IPS DF 6.9 (cell line): ENCODE measurements at places on chromosomes 1 and 21.

DNA sequence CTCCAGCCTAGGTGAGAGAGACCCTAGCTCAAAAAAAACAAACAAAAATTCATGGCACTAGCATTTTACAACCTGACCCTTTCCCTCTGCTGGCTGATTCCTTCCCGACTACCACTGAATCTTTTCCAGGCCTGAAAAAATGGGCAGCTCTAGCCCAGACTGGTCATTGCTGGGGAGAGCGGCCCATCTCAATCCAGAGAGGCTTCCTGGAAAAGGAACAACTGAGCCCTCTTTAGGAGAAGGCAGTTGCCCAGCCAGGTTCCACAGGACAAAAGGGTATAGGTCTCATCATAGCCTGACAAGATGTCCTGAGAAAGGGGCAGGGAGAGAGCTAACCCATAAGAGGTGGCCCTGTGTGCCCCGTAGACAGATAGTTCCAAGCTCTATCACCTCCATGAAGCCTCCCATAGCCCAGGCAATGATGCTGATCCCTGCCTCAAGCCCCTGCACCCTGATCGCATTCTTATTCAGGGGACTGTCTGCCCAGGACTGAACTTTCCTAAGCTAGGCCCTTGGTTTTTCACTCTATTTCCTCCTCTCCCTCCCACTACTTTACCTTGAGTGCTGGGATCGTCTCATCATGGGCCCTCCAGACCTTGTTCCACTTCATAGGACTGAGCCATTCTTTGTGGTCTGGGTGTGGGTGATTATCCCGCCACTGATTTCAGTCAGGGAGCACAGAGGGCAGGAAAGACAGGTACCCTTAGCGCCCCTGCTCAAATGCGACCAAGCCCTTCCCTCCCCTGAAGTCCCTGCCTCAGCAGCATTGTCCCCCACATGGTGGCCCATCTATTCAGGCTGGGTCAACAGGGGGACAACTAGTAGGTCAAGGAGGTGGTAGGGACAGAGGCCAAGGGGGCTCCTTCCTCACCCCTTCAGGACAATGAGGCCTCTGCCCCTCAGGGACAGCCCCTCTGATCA is 18.2 kb downstream of the RHBG start:
- DNase-seq, result no peak

GRCh38 chr21:45379901-45380330 is 25.0 kb upstream of the COL18A1 start:
- no peak for DNase-seq

GRCh38 chr1:230171356-230172015 is 104.4 kb downstream of the GALNT2 start:
- DNase-seq, result no peak

- DNase-seq, result no peak
These were observed 144.1 kb downstream of the LRRC40 start for GRCh38 chr1:70061231-70061630.

DNA sequence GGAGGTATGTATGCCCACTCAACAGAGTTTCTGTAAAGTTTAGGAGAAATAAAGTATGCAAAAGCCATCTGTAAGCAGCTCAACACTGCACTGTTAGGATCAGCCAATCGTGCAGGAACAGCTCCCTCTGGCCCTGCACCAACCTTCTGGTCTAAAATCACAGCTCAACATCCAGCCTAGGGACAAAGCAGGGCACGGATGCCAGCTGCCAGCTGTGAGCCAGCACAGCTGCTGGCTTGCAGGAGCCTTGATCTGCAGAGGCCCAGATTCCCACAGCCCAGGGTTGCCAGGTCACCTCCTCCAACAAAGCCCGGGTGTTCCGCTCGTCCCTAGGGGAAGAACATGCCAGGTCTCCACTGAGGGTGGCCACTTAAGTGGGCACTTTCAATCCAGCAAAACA is 8.6 kb downstream of the ACOT7 start:
- DNase-seq, result no peak

GRCh38 chr1:117368116-117369108 is 1.2 kb downstream of the MAN1A2 start:
- DNase-seq, result no peak

DNA sequence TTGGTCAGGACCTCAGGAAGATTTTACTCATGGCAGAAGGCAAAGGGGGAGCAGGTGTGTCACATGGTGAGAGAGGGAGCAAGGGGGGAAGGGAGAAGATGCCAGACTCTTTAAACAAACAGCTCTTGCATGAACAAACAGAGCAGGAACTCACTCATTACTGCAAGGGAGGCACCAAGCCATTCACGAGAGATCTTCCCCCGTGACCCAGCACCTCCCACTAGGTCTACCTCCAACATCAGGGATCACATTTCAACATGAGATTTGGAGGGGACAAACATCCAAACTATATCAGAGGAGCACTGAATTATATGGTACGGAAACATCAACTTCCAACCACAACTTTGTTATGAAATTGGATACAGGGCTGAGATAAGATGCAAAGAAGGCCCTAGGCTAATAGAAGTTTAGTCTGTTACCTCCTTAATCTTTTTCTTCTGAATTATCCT is 164.9 kb downstream of the ST6GALNAC3 start:
- DNase-seq, result no peak

- no peak for DNase-seq
These were observed 56.6 kb upstream of the RPL11 start for GRCh38 chr1:23634840-23635651.

DNA sequence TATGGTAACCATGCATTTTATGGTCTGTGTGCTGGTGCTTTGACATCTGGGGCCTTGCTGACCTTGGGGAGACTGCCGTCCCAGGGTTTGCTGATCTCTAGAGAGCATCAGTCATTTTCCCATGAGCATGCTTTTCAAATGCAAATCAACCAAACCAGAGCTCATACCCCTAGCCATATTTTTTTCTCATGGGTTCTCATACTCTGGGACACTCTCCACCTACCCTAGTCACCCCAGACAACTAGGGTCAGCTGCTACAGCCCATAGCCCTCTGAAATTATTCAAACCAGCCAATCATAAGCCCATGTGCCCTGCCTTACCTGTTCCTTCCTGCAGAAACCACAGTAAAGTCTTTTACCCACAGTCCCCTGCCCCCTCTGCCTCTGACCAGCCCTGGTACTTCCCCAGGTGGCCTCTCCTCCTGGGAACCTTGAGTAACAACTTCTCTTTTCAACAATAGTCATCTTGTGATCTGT is 132.0 kb downstream of the MAP3K21 start:
- no peak for DNase-seq

DNA sequence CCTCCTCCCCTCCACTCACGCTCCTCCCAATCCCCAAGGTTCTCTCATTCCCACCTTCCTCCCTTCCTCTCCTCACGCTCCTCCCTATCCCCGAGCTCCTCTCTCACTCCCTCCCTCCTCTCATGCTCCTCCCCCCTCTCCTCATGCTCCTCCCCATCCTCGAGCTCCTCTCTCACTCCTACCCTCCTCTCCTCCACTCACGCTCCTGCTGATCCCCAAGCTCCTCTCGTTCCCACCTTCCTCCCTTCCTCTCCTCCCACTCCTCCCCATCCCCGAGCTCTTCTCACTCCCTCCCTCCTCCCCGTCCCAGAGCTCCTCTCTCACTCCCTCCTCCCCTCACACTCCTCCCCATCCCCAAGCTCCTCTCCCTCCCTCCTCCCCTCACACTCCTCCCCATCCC is 31.4 kb downstream of the PGBD5 start:
- no peak for DNase-seq

GRCh38 chr1:34930702-34931071 is 1.2 kb upstream of the DLGAP3 start:
- no peak for DNase-seq

DNA sequence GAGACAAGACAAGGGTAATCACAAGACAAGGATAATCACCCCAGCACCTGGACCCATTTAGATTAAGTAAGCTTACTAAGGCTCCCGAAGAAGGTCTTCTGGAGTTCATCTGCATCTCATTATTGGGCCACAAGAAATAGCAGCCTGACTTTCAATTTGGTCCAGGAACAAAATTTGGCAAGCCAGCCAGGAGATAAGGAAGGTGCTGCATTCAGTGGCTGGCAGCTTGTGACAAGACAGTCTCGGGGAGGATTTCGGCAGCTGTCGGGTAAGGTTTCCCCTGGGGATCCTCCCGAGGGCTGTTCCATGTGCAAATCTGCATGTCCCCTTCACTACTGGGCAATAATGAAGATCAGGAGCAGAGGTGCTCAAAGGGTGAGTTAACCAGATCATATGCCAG is 195.2 kb downstream of the FCRL5 start:
- DNase-seq, result no peak

GRCh38 chr1:8421721-8422120 is 103.8 kb downstream of the SLC45A1 start:
- DNase-seq, result no peak

DNA sequence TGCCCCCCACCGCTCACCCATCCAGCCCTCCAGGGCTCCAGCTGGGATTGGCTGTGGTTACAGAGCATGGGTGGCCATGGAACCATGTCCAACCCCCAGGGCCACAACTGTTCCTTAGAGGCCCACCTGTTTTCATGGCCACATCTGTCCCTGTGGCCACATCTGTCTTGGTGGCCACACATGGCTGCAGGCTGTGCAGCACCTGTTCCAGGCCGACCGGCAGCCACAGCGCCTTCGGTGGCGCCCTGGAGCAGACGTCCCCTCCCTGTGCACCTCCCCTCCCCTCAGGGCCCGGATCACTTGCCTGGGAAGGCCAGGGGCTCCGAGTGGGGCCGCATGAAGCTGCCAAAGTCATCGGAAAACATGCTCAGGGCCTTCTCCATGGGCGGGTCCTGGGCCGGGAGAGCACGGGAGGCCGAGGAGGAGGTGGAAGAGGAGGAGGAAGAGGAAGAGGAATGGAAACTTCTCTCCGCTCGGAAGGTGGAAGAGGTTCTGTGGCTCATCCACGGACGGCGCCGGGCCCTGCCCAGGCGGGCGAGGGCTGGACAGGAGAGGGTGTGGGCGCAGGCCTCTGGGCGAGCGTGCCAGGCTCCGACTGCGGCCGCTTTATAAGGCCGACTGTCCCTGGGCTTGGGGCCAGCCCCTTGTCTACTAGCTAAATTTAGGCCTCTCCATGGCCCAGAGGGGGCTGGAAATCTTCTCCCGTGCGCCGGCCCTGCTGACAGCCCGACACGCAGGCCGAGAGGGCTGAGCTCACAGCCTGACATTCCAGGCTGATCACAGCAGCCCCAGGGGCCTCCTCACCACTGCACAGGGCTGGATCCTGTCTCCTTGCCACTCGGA is at the start of gene HSPB7:
Gene HSPB7 (minus strand): TSS at position 583 of the 843 bp plus-strand sequence. CDS start 80 bp downstream, at position 503.
- no peak for DNase-seq

DNA sequence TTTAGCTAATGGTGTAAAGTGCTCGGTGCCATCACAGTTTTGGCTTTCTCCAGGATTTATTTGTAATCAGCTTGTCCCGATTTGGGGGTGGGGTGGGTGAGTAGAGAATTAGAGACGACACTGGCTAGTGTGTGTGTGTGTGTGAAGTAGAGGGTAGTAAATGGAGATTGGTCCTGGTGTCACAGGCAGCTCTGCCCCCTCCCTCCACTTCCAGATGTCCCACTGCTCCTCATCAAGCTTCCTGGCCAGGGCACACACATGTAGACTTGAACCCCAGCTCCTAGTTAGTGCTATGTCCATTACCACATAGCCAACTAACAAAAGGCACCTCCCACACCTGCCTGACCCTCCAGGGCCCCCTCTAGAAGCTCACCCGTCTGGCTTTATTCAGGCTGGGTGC is 3.2 kb downstream of the TRNP1 start:
- no peak for DNase-seq

GRCh38 chr1:227889863-227890405 is 57.8 kb downstream of the WNT9A start:
- DNase-seq, result no peak

DNA sequence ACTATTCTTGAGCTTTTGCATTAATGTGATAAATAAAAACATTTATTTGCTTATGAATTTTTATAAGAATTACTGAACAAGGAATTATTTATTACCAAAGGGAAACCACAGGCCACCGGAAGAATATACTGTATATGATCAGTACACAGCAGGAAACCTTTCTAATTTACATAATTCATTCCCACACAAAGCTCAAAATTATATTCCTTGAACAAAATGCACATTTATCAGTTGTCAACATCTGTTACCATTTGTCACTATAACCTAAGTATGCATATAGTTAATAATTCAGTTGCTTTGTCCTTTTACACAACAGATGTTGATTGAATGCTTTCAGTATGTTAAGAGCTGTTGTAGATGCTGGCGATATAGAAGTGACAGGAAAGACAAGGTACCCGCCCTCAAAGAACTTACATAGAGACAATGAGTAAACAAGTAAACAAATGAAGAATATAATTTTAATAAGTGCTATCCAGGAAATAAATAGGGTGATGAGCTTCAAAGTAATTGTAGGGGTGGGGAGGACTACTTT is 27.2 kb downstream of the VPS45 start:
- DNase-seq, result no peak

GRCh38 chr1:117582451-117582850 is 23.4 kb upstream of the TENT5C start:
- DNase-seq, result no peak
